ENCODE measurements at places on chromosomes 5 and 9.

DNA sequence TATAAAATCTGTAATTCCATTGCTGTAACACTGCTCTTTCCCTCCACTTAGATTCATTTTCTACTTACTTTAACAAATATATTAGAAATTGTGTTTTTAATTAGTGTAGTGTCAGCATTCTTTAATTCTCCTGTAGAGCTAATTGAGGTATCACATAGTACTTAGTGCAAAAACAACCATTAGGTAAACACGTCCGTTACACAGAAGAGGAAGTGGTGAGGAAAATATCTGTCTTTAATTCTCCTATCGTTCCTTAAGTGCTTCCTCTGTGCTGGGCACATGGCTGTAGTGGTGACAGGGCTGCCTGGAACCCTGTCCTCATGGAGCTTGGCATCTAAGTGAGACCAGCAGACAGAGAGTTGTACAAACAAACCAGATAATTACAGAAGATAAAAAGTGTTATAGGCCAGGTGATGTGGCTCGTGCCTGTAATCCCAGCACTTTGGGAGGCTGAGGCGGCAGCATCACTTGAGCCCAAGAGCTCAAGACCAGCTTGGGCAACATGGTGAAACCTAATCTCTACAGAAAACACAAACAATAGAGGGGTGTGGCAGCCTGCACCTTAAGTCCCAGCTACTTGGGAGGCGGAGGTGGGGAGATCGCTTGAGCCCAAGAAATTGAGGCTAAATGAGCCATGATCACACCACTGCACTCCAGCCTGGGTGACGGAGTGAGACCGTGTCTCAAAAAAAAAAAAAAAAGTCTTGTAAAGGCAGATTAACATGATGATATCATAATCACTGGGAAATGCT lies 36.4 kb downstream of the PARP8 start:
- no peak for DNase-seq

DNA sequence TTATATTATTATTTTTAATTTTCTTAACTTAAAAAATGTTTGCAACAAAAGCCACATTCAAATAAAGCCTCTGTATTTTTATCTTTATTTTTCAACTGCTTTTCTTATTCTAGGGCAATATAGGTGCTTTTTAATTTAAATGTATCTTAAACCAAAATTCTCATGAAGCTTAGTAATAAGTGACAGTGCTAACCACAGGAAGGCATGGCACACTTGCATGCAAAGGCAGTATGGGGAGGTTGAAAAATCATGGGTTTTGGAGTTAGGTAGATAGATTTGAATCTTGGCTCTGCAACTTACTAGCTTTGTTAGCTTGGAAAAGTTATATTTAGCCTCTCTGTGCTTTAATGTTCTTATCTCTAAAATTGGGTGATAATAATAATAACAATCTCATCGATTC lies 458.0 kb downstream of the DMAC1 start:
- no peak for DNase-seq

DNA sequence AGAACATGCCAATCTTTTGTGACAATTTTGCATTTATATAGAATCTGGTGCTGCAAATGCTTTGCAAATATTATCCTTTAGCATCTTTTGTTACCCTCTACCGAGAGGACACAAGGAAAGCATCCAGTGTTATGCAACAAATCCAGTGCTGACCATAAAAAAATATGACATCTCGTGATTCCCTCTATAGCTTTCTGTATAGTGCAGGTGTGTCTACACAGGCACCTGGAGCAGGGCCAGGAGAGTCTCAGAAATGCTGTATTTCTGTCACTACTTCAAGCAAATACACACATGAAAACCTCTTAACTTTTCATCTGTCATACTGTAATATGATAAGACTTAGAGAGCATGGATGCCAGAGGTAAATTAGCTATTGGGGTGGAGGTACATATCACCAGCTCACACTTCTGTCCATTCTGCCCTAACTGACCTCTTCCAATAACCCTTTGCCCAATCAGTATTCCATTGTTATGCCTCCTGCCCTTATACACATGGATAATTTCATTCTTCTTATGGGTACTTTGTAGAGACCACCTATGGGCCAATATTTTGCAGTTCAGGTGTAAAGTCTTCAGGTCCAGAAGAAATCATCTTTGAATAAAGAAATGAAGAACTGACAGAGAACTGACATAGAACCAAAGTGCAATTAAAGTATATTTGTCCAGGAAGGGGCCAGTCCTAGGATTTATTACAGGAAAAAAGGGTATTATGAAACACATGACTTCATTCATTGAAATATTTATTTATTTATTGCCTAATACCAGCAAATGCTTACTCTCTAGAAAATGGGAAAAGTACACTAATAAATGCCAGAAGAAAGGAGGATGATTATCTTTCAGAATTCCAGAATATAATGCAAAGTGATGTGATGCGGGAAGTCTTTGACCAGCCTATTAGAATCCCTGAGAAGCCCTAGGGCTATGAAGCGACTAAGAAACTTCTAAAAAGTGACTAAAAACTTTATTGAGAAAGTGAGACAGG lies 106.5 kb downstream of the EPB41L4A start:
- DNase-seq, result no peak

GRCh38 chr5:170691657-170692056 lies 91.9 kb upstream of the GABRP start:
- DNase-seq, result no peak

DNA sequence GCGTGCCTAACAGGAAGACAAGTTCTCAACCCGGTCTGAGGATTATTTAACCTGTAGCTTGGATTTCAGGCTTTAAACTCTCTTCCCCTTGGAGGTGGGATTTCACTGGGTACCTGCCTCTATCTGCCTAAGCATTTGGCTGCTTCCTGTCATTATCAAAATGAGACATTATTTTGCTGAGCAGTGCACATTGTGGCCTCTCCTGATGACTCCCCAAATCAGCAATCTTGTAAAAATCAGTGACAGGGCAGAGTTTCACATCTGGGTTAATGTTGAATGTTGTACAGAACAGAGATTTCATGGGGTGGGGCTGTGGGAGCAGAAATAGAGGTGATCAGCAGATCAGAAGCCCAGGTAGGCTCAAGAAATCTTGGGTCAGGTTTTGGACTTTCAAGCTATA lies 605.9 kb downstream of the ELAVL2 start:
- no peak for DNase-seq

All from posterior cingulate gyrus (tissue), 11 donors.